A172 (cell line): ENCODE measurements at places on chromosomes 7 and 10.

- DNase-seq: no peak
Observed at GRCh38 chr10:74755273-74755672, 71.1 kb upstream of the KAT6B start.

GRCh38 chr7:45384499-45384898, 189.7 kb upstream of the ADCY1 start:
- DNase-seq: peak; percentile 63

- DNase-seq: peak; percentile 92
Observed at GRCh38 chr7:134515569-134516468, 11.5 kb upstream of the AKR1B10 start.

- no peak for DNase-seq
Observed at GRCh38 chr7:117350027-117350426, 27.2 kb upstream of the WNT2 start.

DNA sequence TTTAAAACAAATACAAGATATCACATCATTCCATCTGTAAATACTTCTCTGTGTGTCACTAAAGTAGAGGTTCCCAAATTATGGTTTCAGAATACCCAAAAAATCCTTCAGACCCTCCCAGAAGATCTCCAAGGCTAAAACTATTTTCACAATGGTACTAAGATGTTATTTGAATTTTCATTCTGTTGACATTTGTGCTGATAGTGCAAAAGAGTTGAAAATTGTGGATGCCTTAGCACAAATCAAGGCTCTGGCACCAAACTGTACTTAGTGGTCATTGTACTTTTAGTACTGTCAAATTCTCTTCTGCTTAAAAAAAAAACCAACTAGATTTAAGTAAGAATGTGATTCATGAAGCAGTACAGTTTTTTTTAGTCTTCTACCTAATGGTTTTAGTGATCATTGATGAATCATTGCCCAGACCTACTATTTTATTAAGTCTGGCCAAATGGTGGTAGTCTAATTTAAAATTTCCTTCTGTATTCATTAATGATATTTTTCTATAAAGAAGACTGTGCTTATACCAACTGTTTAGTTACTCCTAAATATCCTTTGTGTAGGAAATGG, 50.5 kb downstream of the TPST1 start:
- DNase-seq: no peak

DNA sequence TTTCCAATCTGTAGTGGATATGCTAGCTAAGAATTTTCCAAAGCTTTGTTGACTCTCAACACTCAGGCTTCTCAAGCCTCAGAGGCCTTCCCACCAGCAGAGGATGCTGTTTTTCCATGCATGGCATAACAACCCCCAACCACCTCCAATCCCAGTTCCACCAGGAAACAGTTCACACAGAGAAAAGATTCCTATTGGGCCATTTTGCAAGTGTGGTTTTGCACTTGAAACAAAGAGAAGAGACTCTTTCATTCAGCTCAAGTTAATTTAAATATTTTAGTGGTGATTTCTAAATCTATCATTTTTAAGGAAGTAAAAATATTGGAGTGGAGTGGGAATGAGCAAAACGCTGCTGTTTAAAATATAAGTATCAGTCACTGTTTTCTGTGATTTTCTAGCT, 105.6 kb upstream of the COL1A2 start:
- peak; percentile 86 for DNase-seq

DNA sequence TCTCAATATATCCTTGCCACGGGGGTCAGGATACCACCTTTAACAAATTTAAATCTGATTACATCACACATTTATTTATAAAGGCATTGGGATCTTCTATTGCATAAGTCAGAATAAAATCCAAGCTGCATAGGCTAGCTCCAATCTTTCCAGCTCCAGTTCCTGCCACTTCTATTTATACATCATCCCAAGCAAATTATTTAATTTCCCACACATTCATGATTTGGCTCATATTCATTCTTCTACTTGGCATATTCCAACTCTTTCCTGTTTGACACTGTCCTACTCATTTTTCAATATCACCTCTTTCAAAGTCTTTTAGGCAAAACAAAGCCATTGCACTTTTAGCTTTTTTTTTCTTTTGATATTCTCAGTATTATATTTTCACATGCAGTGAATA, 579.0 kb upstream of the FZD8 start:
- DNase-seq: no peak

DNA sequence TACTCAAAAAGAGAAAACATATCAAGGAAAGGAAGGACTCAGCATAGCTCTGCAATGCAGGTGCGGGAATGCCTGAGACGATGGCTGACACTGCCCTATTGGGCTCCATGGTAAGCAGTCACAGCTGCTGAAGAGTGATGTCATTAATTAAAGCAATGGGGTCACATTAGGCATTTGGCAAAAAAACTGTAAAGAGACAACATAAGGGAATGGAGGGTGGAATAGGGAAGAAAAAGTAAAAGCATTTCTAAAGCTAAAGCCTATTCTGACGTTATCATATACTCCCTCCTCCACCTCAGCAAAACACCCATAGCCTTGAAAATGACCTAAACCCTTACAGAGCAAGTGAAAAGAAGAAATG, 38.5 kb upstream of the SPOCK2 start:
- no peak for DNase-seq

DNA sequence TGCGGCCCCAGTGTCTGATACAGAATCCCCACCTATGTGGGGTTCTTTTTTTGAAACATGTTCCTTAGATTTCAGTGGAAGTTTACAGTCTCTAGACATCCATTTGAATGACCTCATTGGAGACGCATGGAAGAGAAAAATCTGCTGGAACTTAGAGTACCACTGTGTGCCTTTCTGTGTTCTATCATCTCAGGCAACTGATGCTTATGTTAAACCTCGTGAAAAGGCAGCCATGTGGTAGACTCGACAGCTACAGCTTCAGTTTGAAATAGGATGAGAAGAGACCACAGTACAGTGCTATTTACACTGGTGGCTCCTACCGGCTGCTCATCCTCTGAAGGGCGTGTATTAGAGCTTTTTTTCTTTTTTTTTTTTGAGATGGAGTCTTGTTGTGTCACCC, 74.4 kb downstream of the FAM171A1 start:
- no peak for DNase-seq

GRCh38 chr7:106848851-106849442, 16.1 kb upstream of the PIK3CG start:
- DNase-seq: peak; percentile 93

- DNase-seq: no peak
Observed at GRCh38 chr7:127995156-127995880, 35.9 kb downstream of the LRRC4 start.

- DNase-seq: no peak
Observed at GRCh38 chr7:6172910-6173295, 99.5 kb downstream of the CYTH3 start.

DNA sequence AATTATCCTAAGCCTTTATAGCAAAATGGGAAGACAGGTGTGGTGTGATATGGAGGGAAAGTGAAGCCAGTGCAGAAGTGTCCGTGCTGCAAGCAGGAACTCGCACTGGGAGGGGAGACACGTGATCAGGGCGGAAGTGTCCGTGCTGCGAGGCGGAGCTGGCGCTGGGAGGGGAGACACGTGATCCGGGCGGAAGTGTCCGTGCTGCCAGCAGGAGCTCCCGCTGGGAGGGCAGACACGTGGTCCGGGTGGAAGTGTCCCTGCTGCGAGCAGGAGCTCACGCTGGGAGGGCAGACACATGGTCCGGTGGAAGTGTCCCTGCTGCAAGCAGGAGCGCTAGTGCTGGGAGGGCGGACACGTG, 40.5 kb upstream of the PRKAR1B start:
- DNase-seq: no peak

- DNase-seq: no peak
Observed at GRCh38 chr7:10696064-10696463, 277.6 kb upstream of the PHF14 start.

- DNase-seq: no peak
Observed at GRCh38 chr7:20185988-20186387, 31.2 kb downstream of the MACC1 start.

- no peak for DNase-seq
Observed at GRCh38 chr7:24425664-24426063, 141.7 kb downstream of the NPY start.

DNA sequence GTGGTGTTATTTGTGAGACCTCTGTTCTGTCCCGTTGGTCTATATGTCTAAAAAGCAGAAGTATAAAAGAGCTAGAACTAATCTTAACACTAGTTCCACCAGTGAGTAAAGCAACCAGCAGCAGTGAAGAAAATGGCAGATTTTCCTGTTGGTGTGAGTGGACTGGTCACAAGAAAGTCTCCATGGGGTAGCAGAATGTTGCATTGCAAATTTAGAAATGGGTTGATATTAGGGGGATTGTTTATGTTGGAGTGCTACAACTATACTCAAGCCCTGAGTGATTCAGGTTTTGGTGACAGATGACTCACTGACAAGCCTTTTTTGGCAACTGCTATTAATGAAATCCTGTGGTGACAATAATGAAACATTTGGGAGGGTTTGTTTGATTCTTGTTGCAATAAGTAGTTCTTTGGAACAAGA, 5.6 kb downstream of the AVL9 start:
- peak; percentile 69 for DNase-seq

DNA sequence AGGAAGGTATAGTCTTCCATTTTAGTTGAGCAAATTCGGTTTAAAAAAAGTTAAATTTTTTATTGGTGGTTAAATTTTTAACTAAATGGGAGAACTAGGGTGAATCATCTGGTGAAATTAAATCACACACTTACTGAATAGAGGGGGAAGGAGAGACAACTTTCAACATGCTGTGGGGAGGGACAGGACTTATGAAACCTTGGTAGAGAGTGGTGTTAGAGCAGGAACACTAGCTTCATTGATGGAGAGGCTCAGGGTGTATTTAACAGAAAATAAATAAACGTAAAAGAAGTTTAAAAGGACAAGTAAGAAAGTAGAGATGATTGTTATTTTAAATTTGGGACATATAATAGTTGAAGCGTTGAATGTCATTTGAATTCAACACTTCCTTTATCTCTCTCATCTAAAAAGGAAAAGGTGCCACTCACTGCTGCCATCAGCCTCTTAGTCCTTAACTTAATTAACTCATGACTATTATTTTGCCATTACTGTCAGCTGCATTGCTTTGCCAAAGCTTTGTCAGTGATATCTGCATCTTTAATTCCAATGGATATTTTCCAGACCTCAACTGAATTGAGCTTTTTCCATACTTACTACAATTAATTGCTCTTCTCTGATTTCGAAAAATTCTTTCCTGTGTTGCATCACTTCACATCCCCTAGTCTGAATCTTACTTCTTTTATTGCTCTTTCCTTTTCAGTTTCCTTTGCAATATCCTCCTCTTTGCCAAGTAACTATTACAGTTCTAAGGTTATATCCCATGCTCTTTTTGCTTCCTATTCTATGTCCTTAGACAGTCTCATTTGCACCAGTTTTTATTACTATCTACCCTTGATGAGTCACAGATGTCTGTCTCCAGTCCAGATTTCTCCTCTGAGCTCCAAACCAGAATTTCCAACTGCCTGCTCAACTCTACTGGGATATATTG, 71.7 kb downstream of the GNAT3 start:
- DNase-seq: peak; percentile 66

- no peak for DNase-seq
Observed at GRCh38 chr10:76643511-76643911, 994.1 kb downstream of the KCNMA1 start.

DNA sequence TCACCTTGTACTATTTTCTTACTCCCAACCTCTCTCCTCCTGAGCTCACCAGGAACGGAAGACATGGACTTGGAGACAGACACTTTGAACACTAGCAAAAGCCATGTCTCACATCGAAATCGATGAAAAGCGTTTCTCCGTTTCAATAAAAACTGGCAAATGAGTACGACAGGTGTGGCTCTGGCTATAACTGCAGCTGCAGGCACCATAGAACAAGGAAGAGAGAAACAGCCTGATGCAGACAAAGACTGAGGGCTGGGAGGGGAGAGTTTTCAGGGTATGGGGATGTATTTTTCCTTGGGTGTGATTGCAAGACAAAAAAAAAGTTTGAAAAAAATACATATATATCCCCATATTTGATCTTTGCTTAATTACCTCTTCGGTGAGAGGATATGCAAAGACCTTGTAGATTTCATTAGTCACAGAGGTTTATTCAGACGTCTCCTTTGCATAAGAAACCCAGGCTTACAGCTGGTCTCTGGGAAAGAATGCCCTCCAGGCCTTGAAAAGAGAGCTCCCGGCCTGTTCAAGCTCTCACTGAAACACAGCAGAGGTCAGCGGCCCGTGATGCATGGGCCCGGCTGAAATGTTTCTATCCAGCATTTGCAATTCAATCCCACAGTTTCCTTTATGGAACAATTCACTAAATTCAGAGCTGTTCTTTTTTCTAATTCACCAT, 63.1 kb downstream of the TLL2 start:
- DNase-seq: no peak

DNA sequence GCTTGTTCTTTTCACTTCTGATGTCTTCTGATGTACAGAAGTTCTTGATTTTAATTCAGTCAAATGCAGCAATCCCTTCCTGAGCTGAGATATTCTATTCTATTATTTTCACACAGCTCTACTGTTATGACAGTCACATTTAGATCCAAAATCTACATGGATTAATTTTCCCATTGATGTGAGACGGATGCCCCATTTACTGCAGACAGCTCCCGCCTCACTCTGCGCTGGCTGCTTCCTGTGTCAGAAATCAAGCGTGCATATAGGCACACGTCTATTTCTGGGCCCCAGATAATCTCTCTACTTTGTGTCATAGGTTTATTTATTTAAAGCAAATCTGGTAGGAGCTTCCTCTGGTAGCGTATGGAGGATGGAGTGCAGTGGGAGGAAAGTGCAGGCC, 6.7 kb downstream of the BNIP3 start:
- DNase-seq: no peak

GRCh38 chr10:112363696-112364688, 9.9 kb upstream of the ACSL5 start:
- no peak for DNase-seq

DNA sequence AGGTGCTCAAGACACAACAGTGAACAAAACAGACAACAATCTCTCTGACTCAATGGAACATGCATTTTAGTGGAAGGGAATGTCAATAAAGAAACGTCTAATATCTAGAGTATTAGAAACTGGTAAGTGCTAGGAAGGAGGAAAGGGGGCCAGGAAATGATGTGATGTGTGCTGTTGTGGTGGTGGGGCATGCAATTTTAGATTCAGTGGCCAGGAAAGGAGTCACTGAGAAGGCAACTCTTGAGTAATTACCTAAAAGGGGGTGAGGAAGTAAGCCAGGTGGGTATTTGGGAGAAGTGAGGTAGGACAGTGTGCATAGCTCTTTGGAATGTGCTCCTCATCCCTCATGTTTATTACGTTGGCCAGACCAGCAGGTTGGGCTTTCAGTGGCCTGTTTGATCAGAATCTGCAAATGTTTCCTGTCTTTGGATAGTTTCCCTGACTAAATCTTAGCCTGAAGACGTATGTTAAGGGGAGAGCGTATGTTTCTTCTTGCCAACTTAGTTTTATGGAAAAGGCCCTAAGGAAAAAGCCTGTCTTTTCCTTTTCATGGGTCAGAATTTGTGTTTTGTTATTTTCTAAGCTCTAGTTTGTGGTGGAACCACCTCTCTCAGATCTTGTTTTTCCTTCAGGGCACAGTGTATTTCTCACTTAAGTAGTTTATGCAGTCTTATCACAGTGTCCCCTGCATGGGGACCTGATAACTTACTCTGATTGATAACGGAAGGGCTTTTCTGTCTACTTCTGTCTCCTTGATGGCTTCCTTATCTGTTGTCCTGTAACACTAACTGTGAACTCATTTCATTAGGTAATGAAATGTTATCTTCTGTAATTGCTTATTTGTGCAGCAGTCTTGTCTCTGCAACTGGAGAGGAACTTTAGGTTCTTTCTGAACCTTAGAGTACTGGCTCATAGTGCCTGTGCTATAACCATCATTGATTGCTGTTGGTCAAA, 203.7 kb downstream of the AUTS2 start:
- DNase-seq: no peak
